Aorta (tissue), 5 donors: ENCODE measurements at places on chromosomes 16 and 17. TPM values are rescaled to one million over a fixed set of nuclear protein-coding genes. Genes with fewer than 3 reads are reported as not detected.

The USP6 gene
- polyA plus RNA-seq: 0.05 TPM

The SCGB1C2 gene
- polyA plus RNA-seq: not detected

The OTOP3 gene
- polyA plus RNA-seq: 1.8 TPM

The MYH8 gene
- not detected for polyA plus RNA-seq

The MSL1 gene
- polyA plus RNA-seq: 21.2 TPM

The HBZ gene
- not detected for polyA plus RNA-seq

The CCL16 gene
- not detected for polyA plus RNA-seq

The HP gene
- 34.7 TPM for polyA plus RNA-seq

The ABAT gene
- polyA plus RNA-seq: 6.6 TPM

The MMP2 gene
- polyA plus RNA-seq: 33.2 TPM

The PROCA1 gene
- polyA plus RNA-seq: 5.3 TPM

The SALL1 gene
- not detected for polyA plus RNA-seq

The CES3 gene
- 1.5 TPM for polyA plus RNA-seq

The IGSF6 gene
- polyA plus RNA-seq: 0.95 TPM

The HBA2 gene
- polyA plus RNA-seq: 35.8 TPM

The KRT36 gene
- polyA plus RNA-seq: not detected

The PMFBP1 gene
- not detected for polyA plus RNA-seq

The EPN3 gene
- polyA plus RNA-seq: 1.9 TPM

The OSGIN1 gene
- 10.0 TPM for polyA plus RNA-seq

The MEFV gene
- 0.20 TPM for polyA plus RNA-seq

The NOD2 gene
- 0.38 TPM for polyA plus RNA-seq
